Ascending aorta (tissue), 2 donors: ENCODE measurements at places on chromosomes 12 and 14. TPM values are rescaled to one million over a fixed set of nuclear protein-coding genes. Genes with fewer than 3 reads are reported as not detected.

Gene POLE2
- total RNA-seq: 5.4 TPM

Gene RDH16
- total RNA-seq: 5.6 TPM

Gene KRT4
- total RNA-seq: not detected

Gene SMARCC2
- 53.9 TPM for total RNA-seq

Gene NTF3
- total RNA-seq: 58.9 TPM

Gene BMAL2
- 5.6 TPM for total RNA-seq

Gene RNASE2
- not detected for total RNA-seq

Gene TOMM20L
- not detected for total RNA-seq

DNA sequence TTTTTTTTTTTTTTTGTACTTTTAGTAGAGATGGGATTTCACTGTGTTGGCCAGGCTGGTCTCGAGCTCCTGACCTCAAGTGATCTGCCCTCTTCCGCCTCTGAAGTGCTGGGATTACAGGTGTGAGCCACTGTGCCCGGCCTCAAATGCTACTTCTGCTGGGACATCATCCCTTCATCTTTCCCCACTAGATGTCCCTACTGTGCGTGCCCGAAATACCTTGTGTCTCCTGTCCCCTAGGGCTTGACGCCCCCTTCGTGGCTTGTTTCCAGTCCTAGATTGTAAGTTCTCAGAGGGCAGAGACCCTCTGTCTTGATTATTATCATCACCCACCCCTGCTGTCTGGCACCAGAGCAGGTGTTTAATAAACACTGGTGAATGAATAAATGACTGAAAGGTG lies 14.9 kb downstream of the CCDC63 start:
- no peaks in the 10 kb centered on the region for H3K36me3 ChIP-seq
- no peak overlapping the region for H3K27ac ChIP-seq
- DNase-seq: no peak
- H3K27me3 ChIP-seq: no peaks in the 10 kb centered on the region

GRCh38 chr12:75722714-75723200 lies 211.3 kb upstream of the KRR1 start:
- peaks cover 4% of the 10 kb centered on the region for H3K4me1 ChIP-seq
- H3K27ac ChIP-seq: no peak overlapping the region
- no peaks in the 10 kb centered on the region for H3K27me3 ChIP-seq
- no peak overlapping the region for H3K4me3 ChIP-seq
- no peaks in the 10 kb centered on the region for H3K36me3 ChIP-seq

GRCh38 chr12:5586201-5586600 lies 154.3 kb downstream of the NTF3 start:
- no peak for DNase-seq
- H3K36me3 ChIP-seq: no peaks in the 10 kb centered on the region
- H3K4me3 ChIP-seq: no peak overlapping the region
- no peaks in the 10 kb centered on the region for H3K4me1 ChIP-seq

GRCh38 chr12:69467366-69467765 lies 2.8 kb upstream of the FRS2 start:
- H3K4me1 ChIP-seq: peaks cover 11% of the 10 kb centered on the region
- H3K36me3 ChIP-seq: no peaks in the 10 kb centered on the region
- H3K4me3 ChIP-seq: no peak overlapping the region
- H3K27ac ChIP-seq: no peak overlapping the region
- no peaks in the 10 kb centered on the region for H3K27me3 ChIP-seq

DNA sequence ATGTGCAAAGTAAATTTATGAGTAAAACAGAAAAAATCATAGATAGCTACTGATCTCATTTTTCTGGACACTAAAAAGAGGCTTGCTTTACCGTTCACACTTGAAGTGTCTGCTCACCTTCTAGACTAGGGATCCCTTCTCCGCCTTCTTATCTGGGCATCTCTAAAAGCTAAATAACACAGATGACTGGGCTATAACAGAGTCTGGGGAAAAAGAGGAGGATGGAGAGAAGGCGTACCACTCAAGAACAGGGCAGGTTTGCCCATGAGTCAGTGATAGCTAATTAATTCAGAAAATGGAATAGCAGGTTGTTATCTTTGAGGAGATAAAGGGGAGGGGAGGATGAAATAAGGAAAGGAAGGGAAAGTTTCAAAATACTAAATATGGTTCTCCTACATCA lies 185.3 kb downstream of the MED13L start:
- no peak overlapping the region for H3K27ac ChIP-seq
- H3K27me3 ChIP-seq: no peaks in the 10 kb centered on the region
- no peaks in the 10 kb centered on the region for H3K36me3 ChIP-seq
- H3K4me1 ChIP-seq: peaks cover 2% of the 10 kb centered on the region

GRCh38 chr14:85921241-85921640 lies 391.3 kb downstream of the FLRT2 start:
- no peak overlapping the region for H3K27ac ChIP-seq
- no peak for DNase-seq
- H3K4me3 ChIP-seq: no peak overlapping the region
- H3K36me3 ChIP-seq: no peaks in the 10 kb centered on the region
- no peaks in the 10 kb centered on the region for H3K4me1 ChIP-seq
- H3K27me3 ChIP-seq: no peaks in the 10 kb centered on the region

GRCh38 chr12:108812324-108812723 lies 45.1 kb downstream of the SSH1 start:
- no peak for DNase-seq
- H3K36me3 ChIP-seq: peaks cover 62% of the 10 kb centered on the region
- H3K27ac ChIP-seq: peak overlapping the region; percentile 56
- H3K4me3 ChIP-seq: no peak overlapping the region
- H3K4me1 ChIP-seq: peaks cover 3% of the 10 kb centered on the region
- H3K27me3 ChIP-seq: no peaks in the 10 kb centered on the region

DNA sequence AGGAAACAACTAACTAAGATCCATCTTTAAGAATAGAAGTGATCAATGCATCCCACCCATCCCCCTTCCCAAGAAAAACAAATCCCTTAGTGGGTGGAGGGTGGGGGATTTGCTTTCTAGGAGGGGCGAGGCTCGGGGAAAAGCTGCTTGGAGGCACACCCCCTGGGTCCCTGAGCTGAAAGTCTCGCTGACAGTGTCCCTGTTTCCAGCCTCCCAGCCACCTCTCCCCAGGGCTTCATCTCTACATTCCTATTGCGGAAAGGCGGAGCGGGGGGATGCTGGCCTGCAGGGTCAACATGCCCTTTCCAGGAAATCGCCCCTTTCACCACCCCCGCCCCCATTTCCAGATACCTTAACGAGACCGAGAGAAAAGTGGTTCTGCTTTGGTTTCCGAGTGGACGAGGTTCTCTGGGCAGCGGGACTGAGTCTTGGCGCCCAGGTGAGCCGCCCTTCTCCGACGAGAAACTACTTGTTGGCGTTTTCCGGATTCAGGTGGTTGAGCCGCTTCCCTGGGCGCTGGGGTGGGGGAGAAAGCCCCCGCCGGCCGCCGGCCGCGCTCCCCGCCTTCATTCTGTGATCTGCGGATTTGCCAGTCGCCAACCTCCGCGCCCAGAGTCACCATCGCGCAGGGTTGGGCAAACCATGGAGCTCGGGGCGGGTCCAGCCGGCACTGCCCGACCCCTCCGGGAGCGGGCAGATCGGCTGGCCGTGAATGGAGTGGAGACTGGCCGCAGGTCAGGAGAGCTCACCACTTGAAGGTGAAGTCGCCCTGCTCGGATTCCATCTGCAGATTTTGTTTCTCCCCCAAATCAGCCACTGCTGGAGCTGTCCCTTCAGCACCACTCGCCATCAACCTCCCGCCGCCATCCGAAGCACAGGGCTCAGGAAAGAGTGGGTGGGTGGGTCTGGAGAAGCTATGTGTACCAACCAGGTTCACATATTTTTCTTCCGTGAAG lies 505 bp downstream of the KCNC2 start:
- H3K4me3 ChIP-seq: peak overlapping the region; percentile 7
- no peaks in the 10 kb centered on the region for H3K4me1 ChIP-seq
- no peaks in the 10 kb centered on the region for H3K36me3 ChIP-seq

DNA sequence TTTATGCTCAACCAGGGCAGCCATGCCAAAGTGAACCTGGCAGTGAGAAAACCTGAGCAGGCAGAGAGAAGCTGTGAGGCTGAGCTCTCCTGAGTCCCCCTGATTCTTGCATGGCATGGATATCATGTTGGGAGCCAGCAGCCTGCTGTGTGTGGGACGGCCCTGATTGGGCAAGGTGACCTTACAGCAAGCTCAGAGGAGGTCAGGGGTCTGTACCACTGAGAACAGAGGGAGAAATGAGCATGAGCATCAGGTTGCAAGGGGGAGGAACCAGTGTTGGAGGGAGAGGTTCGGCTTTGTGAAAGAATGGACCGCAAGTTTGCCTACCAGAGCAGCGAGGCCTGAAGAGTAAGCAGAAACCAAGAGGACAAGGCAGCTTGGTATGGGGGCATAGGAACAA lies 59.1 kb upstream of the PTGR2 start:
- H3K4me1 ChIP-seq: peaks cover 36% of the 10 kb centered on the region
- H3K27me3 ChIP-seq: no peaks in the 10 kb centered on the region
- no peak for DNase-seq
- H3K27ac ChIP-seq: no peak overlapping the region
- no peak overlapping the region for H3K4me3 ChIP-seq
- H3K36me3 ChIP-seq: no peaks in the 10 kb centered on the region

- no peak overlapping the region for H3K4me3 ChIP-seq
- no peaks in the 10 kb centered on the region for H3K27me3 ChIP-seq
Measured at GRCh38 chr14:101893759-101894158, 70.6 kb upstream of the DYNC1H1 start.

DNA sequence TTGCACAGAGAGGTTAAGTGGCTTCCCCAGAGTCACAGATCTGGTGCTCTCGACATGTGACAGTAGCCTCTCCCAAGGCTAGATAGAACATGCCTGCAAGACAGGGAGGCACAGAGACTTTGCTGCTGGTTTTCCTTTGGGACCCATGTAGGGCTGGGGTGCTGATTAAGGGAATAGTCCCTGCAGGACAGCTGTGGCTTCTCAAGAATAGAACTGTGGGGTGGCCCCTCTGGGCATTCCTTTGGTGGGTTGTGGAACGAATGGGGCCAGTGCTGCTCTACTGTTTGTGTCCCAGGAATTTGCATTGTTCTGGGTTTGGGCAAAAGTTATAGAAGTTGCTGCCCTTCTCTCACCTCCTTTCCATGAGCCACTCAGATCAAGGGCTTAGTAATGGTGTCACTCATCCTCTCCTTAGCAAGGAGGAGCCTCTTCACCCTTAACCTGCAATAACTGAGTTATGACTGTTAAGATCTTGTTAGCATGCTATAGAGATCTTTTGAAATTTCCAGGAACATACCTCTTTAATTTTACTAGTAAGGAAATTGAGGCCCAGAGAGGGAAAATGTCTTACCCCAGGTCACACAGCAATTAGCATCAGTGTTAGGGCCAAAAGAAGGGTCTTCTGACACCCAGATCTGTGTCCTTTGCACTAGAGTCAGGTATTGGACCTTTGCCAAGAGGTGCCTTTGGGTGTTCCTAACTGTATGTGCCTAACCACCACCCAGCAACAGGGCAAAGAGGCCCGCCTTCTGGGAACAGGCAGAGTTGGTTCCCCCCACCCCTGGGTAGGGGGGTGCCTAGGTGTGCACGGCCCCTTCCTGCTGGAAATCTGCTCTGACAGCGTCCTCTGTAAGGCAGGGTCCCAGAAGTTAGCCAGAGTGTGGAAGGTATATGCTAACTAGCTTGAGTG lies 31.4 kb downstream of the CD9 start:
- H3K27me3 ChIP-seq: no peaks in the 10 kb centered on the region
- H3K36me3 ChIP-seq: peaks cover 40% of the 10 kb centered on the region
- peaks cover 72% of the 10 kb centered on the region for H3K4me1 ChIP-seq
- H3K4me3 ChIP-seq: no peak overlapping the region
- peak overlapping the region; percentile 94 for H3K27ac ChIP-seq

DNA sequence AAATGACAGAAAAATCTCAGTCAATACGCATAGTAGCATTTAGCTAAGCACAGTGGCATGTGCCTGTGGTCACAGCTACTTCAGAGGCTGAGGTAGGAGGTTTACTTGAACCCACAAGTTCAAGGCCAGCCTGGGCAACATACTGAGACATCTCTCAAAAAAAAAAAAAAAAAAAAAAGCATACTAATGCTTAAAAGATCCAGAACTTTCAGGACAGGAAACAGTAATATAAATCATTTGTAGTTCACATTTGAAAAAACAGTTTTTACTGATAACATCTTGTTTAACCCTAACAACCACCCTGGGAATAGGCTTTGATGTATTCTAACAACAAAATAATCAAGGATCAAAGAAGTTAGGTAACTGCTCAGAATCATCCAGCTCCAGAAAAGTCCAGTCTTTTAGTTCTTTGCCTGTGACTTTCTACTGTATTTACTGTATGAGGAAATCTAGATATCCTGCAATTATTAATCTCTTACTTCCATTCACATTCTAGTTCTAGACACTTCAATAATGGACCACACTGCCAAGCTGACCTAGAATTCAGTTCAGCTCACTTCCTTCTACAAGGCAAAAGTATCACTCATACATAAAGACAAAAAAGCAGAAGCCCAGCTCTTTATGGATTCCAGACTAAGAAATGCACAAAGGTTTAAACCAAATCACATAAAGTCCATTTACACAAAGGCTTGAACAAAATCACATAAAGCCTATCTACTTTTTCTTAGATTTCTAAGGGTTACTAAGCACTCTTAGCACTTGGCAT lies 28.5 kb downstream of the PAWR start:
- no peak for DNase-seq
- no peaks in the 10 kb centered on the region for H3K4me1 ChIP-seq
- H3K27ac ChIP-seq: no peak overlapping the region

GRCh38 chr12:16606201-16606849 lies 363 bp upstream of the LMO3 start:
- H3K4me3 ChIP-seq: peak overlapping the region; percentile 63
- no peak for DNase-seq
- no peaks in the 10 kb centered on the region for H3K27me3 ChIP-seq
- peaks cover 7% of the 10 kb centered on the region for H3K4me1 ChIP-seq
- no peaks in the 10 kb centered on the region for H3K36me3 ChIP-seq

GRCh38 chr14:55867311-55867710 lies 250.9 kb upstream of the PELI2 start:
- H3K4me3 ChIP-seq: no peak overlapping the region
- H3K27me3 ChIP-seq: no peaks in the 10 kb centered on the region
- no peaks in the 10 kb centered on the region for H3K4me1 ChIP-seq
- DNase-seq: no peak

DNA sequence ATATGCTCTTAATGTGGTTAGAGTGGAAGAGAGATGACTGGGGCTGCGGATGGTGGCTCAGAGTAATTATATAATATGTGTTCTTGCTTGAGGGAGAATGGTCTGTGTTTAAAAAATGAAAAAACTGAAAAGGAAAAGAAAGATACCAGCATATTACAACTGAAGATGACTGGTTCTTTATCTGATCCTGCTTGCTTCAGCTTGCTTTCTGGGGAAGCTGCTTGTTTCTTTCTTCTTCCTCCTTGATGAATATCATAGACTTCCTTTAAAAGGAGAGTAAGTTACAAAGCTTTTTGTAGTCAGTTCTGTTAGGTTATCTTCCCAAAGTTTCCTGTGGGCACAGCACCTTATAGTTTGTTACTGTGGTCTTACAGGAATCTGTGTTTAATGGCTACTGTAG lies 210.9 kb downstream of the ERC1 start:
- no peaks in the 10 kb centered on the region for H3K36me3 ChIP-seq
- no peak for DNase-seq
- H3K27ac ChIP-seq: no peak overlapping the region
